ENCODE measurements at places on chromosomes 3 and 15.

- no peak for DNase-seq
Measured at GRCh38 chr3:195696632-195697278, 24.0 kb upstream of the MUC20 start.

DNA sequence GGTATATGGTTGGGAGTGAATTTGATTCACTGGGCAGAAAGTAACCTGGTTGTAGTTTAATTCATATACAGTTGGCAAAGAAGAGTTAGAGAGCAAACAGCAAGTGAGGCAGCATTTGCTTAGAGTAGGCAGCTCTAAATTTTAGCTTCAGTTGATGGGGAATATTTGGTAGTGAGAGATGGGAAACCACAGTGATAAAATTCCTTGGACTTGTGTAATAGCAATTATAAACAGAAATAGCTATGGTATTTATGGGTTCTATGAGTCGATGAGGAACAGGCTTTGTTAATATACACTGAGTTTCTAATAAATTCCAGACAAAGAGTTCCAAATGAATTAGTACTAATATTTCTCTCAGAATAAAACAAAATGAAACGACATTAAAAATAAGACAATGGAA is 894.0 kb downstream of the ROBO2 start:
- no peak for DNase-seq

DNA sequence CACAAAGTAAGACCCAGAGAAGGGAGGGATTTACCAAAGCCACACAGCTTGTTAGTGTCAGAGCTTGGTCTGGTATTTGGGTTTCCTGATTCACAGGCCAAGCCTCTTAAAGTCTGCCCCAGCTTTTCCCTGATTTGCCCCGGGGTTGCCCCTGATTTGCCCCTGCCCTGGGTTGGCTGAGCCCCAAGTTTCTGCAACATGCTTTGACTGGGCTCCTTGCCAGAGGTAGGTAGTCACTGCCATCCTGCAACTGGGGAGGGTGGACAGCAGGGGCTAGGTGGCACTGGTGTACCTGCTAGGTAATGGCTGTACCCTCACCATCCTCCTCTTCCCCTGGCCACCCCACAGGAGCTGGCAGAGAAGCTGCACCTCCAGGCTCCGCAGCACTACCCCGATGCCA is 2.5 kb downstream of the MPI start:
- DNase-seq: no peak

DNA sequence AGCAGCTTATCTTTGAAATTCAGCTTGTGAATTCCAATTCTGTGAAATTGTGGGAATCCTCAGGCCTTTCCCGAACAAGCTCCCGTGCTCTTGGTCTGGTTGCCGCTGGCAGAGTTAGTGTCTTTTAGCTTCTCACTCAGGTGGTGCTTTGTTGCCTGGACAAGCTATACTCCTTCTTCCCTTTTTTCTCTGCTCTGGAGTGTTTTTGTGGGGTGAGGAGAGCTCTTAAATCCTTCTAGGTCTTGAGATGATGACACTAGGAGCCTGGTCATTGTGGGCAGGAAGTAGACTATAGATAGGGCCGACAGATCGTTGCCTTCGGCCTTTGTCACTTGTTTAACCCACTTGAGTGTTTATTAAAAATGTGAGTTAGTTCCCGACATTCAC is 93.8 kb downstream of the SLCO3A1 start:
- DNase-seq: no peak

- no peak for DNase-seq
Measured at GRCh38 chr3:183513046-183513706, 42.3 kb downstream of the KLHL6 start.

- no peak for DNase-seq
Measured at GRCh38 chr15:23497710-23498111, 50.7 kb upstream of the GOLGA6L2 start.

- DNase-seq: no peak
Measured at GRCh38 chr3:148186881-148187280, 510.8 kb upstream of the AGTR1 start.

DNA sequence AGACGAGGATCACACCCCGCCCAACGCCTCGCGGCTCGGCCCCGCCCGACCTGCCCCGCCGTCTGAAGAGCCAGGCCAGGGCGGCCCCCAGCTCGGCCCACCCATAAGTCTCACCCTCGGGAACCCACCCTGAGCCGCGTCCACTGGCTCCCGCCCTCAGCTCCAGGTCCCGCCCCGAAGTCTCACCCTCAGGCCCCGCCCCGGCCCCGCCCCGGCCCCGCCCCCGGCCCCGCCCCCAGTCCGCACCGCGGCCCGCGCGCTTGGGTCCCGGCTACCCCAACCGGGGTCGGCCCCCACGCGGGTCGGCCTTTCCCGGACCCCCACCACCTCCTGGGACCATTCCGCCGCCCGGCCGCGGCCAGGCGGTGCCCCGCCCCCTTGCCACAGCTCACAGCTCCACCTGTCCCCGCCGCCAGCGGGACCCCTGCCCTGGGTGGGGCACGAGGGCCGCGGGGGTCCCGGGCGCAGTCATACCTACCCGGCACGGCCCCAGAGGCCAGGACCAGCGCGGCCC is 489 bp downstream of the CSPG5 start:
- no peak for DNase-seq

GRCh38 chr3:141294848-141295247 is 63.2 kb downstream of the PXYLP1 start:
- no peak for DNase-seq

DNA sequence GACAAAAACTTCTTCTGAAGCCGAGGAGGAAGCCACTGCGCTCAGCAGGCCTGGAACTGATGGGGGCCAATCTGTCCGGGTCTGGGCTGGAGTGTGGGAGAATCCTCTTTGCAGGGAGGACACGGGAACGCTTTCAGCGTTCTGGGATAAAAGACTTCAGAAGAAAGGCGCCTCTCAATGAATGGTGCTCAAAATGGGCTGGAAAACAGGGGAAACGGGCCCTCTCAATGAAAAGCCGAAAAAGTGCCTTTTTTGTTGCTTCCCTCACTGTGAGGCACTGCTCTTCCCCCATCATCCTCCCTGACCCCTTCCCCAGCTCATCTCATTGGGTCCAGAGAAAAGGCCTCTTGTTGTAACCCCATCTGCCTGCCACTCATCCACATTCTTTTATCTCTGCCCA is 119.5 kb upstream of the LRIG1 start:
- no peak for DNase-seq

DNA sequence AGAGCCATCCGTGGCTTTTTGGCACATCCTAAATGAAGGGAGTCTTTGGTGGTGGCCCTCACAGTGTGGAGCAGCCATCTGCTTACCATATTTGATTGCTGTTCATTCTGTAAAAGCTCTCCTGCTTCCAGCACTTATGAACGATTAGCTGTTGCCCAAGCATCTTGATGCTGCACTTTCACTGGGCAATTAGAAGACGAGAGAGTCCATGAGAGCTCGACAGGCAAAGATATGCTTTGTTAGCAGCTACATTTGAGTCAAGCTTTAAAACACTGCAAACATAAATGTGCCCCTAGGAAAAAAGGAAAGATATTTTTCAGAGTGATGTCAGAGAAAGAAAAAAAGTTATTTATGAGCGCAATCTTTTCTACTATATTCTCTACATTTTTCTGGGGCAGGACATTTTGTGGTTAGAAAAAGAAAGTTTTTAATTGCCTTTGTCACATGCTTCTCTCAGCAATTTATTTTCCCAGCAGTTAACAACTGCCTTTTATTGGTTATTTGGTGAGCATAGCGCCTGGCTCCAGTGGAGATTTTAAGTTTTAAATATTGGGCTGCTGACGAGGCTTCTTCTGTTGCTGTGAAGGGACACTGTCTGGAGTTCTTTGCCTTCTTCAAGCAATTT is 468.4 kb downstream of the C3orf38 start:
- DNase-seq: no peak

- no peak for DNase-seq
Measured at GRCh38 chr3:46455231-46456115, 9.2 kb downstream of the LTF start.

GRCh38 chr3:98812851-98813374 is 49.8 kb downstream of the ST3GAL6 start:
- no peak for DNase-seq

GRCh38 chr3:52167240-52167639 is 13.0 kb upstream of the POC1A start:
- DNase-seq: no peak

DNA sequence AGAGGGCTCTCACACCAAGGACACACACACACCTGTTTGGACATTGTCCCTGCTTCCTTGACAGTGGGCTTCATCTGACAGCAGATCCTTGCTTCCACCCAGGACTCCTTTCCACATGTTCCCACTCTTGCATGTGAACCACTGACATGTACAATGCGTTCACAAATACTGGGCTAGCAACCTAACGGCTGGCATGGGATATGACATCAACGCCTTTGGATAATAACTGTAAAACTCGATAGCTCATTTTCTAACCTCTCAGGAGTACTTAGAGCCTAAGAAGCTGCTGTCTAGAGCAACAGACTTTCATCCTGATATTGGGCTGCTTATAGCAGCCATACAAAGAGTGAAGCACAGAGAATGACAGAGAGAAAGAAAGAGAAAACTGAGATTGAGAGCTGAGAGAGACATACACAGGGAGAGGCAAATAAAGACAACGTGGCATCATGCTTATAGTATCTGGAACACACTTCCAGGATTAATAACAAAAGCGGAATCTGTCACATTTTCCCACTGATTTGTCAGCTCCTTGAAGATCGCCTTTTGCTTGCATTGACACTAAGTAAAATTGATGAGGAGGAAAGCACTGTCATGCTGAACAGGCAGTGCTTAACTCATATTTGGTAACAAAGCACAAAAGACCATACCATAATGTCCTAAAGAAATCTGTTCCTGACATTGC is 1.7 kb downstream of the GUCA1C start:
- DNase-seq: no peak

DNA sequence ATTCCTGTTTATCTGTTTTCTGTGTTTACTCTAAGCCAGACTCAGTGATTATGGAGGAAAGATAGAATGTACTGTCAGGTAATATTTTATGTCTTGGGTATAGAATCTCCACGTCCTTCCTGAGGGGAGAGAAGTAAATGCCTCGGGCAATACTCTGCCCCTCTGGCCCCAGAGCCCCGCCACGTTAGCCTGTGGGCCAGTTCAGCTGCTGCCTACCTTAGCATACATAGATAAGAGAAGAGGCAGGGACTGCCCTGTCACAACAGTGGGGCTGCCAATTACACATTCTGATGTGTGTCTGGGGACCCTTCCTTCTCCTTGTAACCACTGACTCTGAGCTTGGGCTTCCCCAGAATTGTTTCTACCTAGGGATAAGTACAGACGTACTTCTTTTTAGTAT is 347.7 kb upstream of the ATP11B start:
- DNase-seq: no peak

DNA sequence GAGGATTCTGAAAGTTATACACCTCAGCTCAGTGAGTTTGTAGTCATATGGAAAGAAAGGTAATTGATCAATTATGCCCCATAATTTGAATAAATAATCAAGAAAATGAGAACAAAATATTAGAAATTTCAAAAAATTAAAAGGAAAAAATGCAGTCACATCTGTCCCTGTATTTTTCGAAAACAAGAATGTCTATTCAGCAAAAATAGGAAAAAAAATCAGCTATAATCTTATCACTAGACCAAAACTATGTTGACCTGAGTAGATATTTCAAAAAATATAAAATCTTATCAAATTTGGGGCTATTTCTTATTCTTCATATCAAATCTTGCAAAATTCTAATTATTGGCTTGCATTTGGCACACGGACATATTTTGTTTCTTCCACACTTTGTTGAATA is 501.2 kb upstream of the CNTN3 start:
- DNase-seq: no peak

- no peak for DNase-seq
Measured at GRCh38 chr3:111729087-111729846, 129.8 kb upstream of the PHLDB2 start.

DNA sequence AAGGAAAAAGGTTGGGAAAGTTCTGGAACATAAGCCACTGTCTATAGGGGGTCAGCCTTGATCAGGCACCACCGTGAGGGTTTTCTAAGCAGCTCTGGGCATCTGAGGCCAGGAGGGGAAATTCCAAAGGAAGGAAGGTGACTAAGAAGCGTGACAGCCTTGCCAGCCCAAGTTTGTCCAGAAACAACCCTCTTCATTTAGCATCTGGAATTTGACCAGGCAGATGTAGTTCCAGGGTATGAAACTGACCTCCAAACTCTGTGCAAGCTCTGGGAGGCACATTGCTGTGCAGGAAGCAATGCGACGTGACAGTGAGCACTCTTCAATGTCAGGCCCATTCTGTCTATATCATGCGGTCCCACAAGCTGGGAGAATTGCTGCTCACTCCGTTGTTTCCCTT is 85.4 kb upstream of the TPM1 start:
- no peak for DNase-seq

- no peak for DNase-seq
Measured at GRCh38 chr3:126108676-126109050, 24.7 kb upstream of the SLC41A3 start.

DNA sequence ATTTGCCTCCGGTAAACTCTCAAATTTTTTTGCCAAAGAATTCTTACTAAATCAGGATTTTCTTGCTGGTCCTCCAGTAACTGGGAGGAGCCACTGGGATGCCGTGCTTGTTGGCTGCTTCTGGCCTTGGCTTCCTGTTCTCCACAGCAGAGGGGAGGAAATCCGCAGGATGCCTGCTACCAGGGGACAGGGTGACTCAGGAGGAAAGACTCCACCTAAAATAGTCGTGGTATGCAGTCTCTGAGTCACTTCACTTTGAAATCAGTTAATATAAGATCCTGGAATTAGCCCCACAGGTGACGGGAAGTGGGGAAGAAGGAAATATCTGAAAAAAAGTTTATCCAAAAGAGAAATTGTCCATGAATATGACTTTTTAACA is 6.5 kb upstream of the TM4SF18 start:
- peak; percentile 93 for DNase-seq

GRCh38 chr3:187969581-187969950 is 184.4 kb upstream of the LPP start:
- no peak for DNase-seq

DNA sequence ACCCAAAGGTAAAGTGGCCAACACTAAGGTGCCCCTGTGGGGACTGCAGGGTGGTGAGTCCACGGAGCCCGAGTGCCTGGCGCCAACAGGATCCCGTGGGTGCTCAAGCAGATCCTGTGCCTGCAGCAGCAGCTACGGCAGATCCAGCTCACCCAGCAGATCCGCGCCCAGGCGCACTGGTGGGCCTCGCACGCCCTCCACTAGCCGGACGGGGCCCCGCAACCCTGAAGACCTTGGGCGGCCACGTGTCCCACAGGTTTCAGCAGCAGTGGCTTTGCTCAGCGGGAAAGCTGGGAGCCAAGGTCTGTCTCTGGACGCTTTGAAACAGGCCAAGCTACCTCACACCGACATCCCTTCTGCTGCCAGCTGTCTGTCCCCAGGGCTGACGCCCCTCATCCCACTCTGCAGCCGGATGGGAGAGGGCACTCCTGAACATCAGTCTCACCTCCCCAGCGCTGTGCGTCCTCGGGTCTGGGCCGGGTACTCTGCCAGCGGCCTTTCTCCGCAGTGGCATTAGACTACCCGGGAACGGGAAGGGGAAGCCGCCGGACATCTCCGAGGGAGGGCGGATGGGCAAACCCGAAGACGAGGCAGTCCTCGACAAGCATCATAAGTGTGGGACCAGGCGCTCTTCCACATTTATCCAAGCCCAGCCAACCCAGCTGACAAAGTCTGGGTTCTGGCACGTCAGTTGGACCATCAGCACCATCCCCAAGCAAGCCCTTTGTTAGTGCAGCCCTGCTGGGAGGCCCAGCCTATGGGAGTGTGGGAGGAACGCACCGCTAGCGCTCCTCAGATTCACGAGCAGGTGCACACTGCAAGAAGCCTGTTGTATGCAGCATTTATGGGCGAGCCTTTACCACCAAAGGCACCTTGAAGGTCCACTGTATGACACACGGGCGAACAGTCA is 212.6 kb upstream of the UBE2E2 start:
- no peak for DNase-seq

- no peak for DNase-seq
Measured at GRCh38 chr3:114293838-114294535, at the start of gene TIGIT. Gene TIGIT, plus strand, starts transcription at chr3:114294028. Its CDS starts 34 bp downstream, at chr3:114294062.

- DNase-seq: no peak
Measured at GRCh38 chr3:37930495-37930894, 60.1 kb upstream of the VILL start.

All from HCT116 (cell line).